ENCODE measurements at places on chromosomes 7 and 10.

DNA sequence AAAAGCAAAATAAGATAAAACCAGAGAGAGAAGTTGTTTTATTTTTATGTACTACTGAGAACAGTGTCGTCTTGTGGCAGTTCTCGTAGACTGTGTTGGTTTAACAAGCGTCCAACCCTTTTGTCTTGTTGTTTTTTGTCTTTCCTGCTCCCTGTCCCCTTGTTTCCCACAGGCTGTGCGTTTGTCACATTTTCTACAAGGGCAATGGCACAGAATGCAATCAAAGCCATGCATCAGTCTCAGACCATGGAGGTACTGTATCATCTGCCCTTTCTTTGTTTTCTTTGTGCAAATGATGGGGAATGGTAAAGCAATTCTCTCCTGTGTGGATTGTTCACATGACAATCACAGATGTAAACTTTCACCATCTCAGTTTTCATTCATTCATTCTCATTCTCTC is 248.8 kb downstream of the CELF2 start:
- DNase-seq: no peak

- no peak for DNase-seq
Measured at GRCh38 chr7:1992554-1992953, 240.2 kb downstream of the MAD1L1 start.

DNA sequence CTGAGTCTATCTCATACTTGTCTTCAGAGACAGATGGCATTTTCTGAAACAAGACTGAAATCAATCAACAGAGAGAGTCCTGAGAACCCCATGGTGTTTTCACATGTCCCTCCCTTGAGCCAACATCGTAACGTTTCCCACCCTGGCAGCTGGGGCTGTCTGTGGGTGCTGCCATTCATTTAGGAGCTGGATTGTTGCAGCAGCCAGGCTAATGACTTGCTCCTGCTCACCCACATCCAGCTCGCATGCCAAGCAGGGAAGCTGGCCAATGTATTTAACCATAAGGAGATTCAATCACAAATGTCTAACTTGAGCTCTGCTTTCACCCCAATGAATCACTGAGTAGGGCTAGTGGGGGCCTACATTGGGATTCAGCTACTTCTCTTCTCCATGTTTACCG is 146.1 kb downstream of the ADRA2A start:
- DNase-seq: no peak

DNA sequence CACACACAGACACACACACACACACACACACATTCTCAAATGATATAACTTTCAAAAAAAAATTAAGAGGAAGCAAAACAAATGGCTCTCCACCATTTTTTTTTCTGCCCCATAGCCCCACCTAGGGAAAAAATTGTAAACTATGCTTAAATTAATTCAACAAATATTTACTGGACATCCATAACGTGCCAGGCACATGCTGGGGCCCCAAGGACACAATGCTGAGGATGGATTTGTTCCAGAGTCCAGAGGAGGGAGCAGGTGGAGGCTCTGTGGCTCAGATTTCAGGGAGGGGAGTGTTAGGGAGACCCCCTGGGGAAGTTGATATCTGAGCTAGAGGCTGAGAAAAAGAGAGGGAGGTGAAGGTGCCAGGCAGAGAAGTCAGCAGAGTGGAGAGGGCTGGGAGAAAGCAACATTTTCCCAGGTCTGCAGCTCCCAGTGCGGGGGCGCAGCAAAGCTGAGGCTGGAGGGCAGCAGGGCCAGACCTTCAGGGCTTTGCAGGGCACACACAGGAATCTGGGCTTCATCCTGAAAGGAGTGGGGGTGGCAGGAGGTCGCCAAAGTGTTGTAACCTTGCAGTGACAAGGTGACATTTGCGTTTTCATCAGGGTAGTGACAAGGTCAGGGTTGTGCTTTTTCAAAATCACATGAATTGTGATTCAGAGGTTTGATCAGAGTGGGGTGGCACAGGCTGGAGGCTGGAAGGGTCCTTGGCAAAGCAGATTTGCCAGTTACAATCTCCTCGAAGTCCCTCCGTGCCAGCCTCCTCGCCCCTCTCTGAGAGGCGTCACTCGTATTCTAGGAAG is 261.6 kb downstream of the WDR11 start:
- no peak for DNase-seq

- no peak for DNase-seq
Measured at GRCh38 chr10:114288424-114289095, 49.5 kb downstream of the VWA2 start.

DNA sequence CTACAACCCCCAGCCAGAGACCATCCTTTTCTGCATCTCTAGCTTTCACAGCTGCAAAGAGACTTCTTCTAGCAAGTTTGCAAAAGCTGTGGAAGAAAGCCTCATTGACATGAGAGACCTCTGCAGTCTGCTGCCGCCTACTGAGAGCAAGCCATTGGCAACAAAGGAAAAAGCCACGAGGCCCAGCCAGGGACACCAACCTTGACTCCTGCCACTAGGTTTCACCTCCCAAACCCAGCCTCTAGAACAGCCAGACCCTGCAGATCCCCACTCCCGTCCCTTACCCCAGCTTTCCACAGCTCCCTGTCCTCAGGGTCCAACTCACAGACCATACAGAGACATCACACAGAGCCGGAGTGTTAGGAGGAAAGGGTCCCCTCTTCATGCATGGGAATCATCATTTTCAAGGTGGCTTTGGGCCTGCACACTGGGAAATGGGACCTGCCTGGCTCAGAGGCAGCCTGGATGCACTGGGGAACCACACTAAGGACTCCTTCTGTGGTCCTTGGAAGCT is 14.6 kb upstream of the C10orf53 start:
- DNase-seq: no peak

DNA sequence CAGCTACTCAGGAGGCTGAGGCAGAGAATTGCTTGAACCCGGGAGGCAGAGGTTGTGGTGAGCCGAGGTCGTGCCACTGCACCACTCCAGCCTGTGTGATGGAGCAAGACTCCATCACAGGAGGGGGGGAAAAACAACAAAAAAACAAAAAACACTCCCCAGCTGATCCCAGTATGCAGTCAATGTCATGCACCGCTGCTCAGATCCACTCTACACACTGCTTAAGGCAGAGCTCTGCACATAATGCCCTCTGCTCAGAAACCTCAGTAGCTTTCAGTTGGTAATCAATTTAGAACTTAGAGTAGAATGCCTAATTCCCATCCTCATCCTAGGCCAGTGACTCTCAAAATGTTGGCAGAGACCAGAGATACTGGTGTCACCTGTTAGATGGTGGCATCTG is 43.9 kb downstream of the PDSS1 start:
- DNase-seq: no peak

GRCh38 chr10:100742076-100742771 is 3.2 kb upstream of the PAX2 start:
- no peak for DNase-seq

GRCh38 chr10:102400076-102400475 is 4.6 kb downstream of the NFKB2 start:
- no peak for DNase-seq

- DNase-seq: peak; percentile 57
Measured at GRCh38 chr10:3172081-3172445, 519 bp downstream of the PITRM1 start.

DNA sequence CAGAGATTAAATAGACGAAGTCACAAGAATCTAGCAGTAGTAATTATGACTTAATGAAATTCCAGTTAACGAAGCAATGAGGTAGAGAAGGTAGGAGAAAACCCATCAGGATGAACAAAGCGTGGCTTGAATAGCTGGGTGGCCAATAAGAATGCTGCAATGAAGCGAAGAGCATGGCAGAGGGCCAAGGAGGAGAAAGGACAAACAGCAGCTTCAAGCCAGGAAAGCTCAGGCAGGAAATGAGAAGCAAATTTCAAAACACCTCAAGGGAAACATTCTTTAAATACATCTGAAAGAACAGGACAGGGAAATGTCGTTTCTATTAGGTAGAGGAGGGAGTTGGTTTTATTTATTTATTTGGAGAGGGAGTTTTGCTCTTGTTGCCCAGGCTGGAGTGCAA is 122.5 kb downstream of the KIAA1217 start:
- no peak for DNase-seq

DNA sequence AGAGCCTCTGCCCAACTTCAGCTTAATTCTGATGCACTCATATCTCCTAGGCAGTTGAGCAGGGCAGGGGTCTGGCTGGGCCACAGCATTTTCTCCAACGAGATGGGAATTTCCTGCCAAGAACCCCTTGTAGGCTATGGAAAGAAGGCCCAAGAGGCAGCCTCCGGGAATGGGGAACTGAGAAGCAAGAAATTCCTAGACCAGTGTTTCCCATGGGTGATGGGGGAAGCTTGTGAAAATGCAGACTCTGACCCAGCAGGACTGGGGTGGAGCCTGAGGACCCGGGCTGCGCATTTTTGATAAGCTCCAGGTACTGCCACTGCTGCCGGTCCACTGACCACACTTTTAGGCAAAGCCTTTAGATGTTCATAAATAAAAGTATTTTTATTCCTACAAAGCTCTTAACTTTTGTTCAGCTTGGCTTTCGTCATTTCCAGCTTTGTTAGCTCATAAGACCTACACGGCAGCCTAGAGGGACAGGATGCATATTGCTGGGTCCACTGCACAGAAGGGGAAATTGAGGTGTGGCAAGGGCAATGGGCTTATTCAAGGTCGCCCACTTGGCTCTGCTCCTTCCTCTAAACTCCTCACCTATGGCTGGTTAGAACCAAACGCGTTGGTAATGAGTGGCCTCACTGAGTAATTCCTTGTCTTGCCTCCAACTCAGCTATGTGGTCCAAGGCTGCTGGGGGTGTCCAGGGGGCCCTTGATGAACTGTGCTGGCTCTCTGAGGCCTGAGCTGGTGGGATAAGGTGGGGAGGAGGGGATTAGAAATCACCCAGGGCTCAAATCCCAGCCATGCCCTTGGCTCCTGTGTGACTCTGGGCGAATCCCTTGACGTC is 29.5 kb downstream of the ZCCHC24 start:
- DNase-seq: no peak

DNA sequence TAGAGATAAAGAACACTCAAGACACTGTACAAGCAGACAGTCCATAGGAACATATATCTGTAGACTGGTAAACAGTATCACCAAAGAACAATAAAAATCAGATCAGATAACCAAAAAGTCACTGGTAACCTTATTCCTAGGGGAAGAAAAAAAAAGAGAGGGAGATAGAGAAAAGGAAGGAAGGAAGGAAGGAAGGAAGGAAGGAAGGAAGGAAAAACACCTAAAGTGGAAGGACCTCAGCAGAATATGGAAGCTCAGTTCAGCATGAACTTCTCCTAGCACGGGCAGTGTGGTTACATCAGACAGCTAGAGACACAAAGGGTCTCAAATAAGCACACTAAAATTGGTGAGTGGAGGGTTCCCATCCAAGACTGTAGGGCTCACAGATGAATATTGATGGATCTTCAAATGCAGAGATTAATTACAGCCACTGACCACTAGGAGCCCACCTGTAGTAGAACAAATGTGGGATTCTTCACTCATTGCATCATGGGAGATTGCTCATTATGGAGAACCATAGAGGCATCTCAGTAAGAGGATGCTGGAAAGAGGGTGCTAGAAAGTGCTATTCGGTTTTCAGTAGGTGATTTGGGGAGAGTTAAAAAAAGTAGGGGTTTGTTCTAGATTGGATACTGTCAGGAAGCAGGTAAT is 293.4 kb upstream of the C7orf33 start:
- no peak for DNase-seq

- no peak for DNase-seq
Measured at GRCh38 chr7:46279290-46279689, 358.2 kb upstream of the IGFBP3 start.

DNA sequence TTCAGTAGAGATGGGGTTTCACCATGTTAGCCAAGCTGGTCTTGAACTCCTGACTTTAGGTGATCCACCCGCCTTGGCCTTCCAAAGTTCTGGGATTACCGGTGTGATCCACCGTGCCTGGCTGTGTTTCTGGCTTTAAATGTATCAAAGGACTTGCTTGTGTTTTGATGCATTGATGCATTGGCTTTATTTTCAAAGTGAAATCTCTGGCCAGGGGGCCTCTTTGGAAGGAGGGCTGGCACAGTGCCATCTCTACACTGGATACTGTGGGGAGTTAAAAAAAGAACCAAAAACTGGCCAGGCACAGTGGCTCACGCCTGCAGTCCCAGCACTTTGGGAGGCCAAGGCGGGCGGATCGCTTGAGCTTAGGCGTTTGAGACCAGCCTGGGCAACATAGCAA is 16.0 kb downstream of the MNX1 start:
- no peak for DNase-seq

GRCh38 chr10:6624392-6624791 is 44.3 kb upstream of the PRKCQ start:
- no peak for DNase-seq

- DNase-seq: no peak
Measured at GRCh38 chr10:6497620-6498019, 82.5 kb downstream of the PRKCQ start.

DNA sequence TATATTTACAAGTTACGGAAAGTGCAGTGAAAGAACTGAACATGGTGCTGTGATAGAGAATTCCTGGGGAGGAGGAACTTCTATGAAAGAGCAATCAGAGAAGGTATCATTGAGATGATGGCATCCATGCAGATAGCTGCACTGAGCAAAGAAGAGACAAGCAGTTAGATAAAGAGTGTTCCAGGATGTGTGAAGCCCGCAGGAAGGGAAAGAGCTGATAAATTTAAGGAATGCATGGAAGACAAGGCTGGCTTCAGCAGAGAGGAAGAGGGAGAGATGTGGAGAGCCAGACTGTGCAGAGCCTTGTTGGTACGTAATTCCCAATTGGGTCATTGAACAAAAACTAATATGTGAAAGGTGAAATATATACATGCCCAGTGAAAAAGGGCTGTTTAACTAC is 538.9 kb downstream of the INHBA start:
- no peak for DNase-seq

DNA sequence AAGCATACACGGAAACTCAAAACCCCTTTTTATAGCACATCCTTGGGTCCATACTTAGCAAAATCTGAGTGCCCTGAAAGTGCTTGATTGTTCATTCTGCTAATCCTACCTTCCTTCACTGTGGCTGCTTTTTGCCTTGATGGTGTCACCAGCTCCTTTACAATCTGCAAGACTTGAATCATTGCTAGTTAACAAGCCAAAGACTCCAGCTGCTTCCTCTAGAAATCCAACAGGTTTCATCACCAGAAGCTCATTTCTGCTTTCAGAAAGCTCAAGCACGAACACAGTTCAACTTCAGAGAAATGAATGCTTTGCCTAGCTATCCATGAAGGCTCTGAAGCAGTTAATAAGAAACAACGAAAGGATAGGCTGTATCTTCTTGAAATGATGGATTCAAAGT is 38.0 kb downstream of the USP6NL start:
- DNase-seq: no peak

GRCh38 chr7:20122073-20122472 is 95.1 kb downstream of the MACC1 start:
- no peak for DNase-seq

- DNase-seq: no peak
Measured at GRCh38 chr10:69218831-69219230, 1.3 kb upstream of the HKDC1 start.

- no peak for DNase-seq
Measured at GRCh38 chr7:1638215-1638661, 31.8 kb upstream of the ELFN1 start.

DNA sequence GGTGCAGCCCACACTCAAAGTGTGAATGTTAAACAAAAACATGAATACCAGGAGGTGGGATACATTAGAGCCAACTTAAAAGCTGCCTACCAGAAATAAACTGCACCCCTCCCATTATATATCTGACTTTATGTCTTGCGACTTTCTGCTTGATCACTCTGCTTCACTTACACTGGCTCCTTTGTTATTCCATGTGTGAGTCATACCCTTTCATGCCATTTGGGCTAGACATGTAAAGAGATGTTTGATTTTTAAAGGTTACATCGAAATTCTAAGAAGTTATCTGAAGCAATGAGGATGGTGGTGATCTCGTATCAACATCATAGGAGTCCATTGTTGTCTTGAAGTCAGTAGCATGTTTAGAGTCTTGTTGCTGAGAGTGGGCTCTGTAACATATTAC is 31.6 kb upstream of the ETV1 start:
- DNase-seq: no peak

- no peak for DNase-seq
Measured at GRCh38 chr7:140898786-140899536, 25.8 kb downstream of the BRAF start.

Data from activated CD8-positive, alpha-beta T cell treated with anti-CD3 and anti-CD28 coated beads for 36 hours (primary cell).